ENCODE measurements at places on chromosomes 6 and 20. TPM values are rescaled to one million over a fixed set of nuclear protein-coding genes. Genes with fewer than 3 reads are reported as not detected.

GRCh38 chr6:72040111-72040510, 153.8 kb downstream of the RIMS1 start:
- no peak for DNase-seq

GRCh38 chr6:14575961-14576360, 458.4 kb downstream of the CD83 start:
- no peak for DNase-seq

Gene CDSN
- total RNA-seq: not detected

Gene BPIFB3
- total RNA-seq: not detected

Gene PKIB
- total RNA-seq: 1.7 TPM

Gene SIRPB2
- total RNA-seq: 0.62 TPM

- no peak for DNase-seq
These were observed 18.9 kb downstream of the PREP start for GRCh38 chr6:105384004-105384403.

- no peak for DNase-seq
These were observed 45.6 kb upstream of the TBC1D7 start for GRCh38 chr6:13373919-13374318.

Gene SIGLEC1
- 0.16 TPM for total RNA-seq

- no peak for DNase-seq
These were observed 201.0 kb upstream of the CEP162 start for GRCh38 chr6:84428300-84428907.

Gene GTSF1L
- total RNA-seq: not detected

Data from occipital lobe (tissue), 3 donors.